AG09309 (cell line): ENCODE measurements at places on chromosomes 7 and 10.
A peak's percentile ranks its signal among the peaks of the same experiment; 100 is the strongest.

DNA sequence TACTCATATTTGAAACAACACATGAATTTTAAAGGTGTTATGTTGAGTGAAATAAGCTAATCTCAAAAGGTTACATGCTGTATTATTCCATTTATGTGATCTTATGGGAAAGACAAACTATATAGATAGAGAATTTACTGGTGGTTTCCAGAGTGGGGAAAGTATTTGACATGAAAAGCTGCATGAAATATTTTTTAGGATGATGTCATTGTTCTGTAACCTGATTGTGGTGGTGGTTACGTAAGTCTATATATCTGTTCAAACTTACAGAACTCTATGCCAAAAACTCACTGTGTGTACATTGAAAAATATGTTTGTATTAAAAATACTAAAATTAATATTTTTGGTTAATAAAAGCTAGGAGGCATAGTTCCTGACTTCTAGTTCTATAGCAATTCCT, 453.0 kb downstream of the SORCS3 start:
- no peak for DNase-seq

DNA sequence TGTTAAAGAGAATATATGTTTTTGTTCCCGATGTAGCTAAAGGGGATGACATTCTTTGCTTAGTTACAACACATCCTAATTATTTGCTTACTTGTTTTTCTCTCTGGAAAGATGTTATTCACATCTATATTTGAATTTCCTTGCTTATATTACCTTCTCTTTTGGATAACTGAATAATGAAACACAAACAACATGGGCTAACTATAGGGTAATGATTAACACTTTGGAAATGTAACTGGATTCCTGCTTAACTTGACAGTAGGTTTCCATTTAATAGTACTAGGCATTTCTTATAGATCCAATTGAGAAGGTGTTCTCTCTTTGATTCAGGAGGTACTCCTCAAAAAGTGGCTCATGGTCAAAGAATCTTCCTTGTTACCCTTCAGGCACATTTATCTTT, 141.1 kb downstream of the CCSER2 start:
- no peak for DNase-seq

- peak; percentile 75 for DNase-seq
Observed at GRCh38 chr10:99775850-99776249, 6.6 kb upstream of the ABCC2 start.

DNA sequence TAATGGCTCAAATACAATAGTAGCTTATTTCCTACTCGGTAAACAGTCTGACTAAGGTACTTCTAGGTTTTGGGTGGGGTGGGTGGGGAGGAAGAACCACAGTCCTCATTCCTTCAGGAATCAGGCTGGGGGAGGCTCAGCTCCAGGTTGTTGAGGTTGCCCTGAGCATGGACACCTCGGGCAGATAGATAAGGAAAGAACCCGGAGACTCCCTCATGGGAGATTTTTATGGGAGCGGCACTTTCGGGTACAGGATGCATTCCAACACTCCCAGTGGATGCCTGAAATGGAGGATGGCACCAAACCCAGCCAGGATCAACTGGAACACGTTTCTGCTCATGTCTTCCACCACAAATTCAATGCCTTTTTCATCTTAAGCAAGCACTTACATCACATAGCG, 5.5 kb upstream of the GSDME start:
- DNase-seq, result no peak

DNA sequence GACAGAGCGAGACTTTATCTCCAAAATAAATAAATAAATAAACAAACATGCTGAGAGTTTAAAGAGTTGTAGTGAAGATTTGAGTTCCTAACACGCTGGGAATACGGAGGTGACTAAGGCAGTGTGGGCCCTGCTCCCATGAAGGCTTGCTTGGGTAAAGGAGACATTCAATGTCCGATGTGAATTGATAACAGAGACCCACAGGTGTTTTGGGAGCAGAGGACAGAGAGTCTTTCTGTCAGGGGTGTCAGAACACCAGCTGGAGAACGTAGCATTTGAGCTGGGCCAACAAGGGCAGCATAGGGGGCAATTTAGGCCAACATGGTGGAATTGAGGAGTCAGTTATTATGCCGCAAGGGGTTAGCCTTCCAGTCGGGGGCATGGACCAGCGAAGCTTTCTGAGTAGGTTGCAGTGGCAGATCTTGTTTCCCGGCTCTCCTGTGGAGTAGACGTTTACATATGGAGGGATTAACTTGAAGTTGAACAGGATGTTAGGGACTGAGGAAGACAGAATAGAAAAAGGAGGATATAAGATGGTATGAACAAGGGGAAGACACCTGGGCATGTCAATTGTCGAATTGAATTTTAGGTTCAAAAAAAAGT, 5.6 kb downstream of the PROSER2 start:
- DNase-seq, result no peak

DNA sequence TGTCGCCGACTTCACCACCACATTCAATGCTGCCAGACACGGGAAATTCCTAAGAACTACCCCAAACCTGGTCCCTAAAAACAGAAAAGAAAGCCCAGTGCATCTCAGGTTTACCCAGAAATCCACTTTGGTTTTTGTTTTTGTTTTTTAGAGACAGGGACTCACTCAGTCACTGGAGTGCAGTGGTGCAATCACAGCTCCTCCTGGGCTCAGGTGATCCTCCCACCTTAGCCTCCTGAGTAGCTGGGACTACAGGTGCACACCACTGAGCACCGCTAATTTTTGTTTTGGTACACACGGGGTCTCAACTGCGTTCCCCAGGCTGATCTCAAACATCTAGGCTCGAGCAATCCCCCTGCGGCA, 22.8 kb downstream of the MAD1L1 start:
- DNase-seq, result no peak

- DNase-seq, result peak; percentile 35
Observed at GRCh38 chr7:82109288-82109687, 334.3 kb downstream of the CACNA2D1 start.

DNA sequence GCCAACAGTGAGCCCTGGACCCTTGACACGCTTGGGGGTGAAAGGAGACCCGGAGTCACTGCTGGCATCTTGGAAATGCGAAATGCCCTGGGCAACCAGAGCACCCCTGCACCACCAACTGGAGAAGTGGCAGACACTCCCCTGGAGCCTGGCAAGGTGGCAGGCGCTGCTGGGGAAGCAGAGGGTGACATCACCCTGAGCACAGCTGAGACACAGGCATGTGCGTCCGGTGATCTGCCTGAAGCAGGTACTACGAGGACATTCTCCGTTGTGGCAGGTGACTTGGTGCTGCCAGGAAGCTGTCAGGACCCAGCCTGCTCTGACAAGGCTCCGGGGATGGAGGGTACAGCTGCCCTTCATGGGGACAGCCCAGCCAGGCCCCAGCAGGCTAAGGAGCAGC, 98.5 kb downstream of the TACC2 start:
- DNase-seq, result no peak

GRCh38 chr7:71766016-71766415, 634.1 kb downstream of the GALNT17 start:
- no peak for DNase-seq

DNA sequence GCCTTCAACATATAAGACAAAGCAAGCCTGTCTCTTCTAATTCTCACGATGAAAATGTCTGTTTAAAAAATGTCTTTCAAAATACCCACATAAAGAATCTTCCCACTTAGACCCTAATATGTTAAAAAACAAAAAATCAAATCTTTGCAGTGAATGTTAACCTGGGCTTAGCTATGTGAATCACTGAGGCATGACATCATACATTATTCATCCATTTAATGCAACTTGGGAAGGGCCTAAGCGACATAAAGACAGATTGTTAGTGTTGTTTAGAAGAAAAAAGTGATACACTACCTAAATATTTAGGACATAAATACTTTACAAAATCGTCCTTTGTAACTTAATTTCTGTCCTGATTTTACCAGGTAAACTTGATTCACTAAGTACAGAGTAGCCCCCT, 648.5 kb upstream of the NRP1 start:
- DNase-seq, result no peak

GRCh38 chr10:89091496-89091895, 100.9 kb downstream of the FAS start:
- no peak for DNase-seq
